ENCODE measurements at places on chromosomes 3 and 15.

DNA sequence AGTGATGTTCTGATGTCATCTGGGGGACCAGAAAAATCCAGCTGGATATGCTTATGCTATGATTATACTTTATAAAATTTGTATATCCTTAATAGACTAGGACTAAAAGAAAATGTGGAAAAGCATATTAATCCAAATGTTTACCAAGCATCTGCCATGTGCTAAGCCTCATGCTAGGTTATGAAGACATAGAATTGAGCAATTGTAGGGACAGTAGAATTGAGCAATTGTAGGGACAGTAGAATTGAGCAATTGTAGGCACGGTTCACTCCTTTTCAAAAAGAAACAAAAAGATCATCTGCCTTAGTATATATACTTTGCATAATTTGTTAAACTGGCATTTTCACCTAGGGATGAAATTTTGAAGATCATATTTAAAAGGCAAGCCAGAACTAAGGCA lies 18.3 kb downstream of the ABHD5 start:
- DNase-seq: no peak

DNA sequence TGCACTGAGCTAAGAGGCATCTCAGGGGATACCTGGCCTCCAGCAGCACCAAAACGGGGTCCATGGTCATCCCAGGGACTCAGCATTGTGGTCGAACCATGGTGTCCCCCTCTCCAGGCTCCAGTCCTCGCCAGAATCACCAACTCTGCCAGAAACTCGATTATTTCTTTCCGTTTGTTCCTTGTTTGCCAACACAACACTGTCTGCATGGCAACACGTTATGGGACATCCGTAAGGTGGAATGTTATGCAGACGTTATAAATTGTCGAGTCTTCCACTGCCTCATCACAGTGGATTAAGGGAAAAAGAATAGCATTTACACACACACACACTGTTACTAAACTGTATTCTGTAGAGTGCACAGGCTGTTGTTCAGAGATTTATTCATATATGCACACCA lies 52.5 kb upstream of the RPL32 start:
- no peak for DNase-seq

DNA sequence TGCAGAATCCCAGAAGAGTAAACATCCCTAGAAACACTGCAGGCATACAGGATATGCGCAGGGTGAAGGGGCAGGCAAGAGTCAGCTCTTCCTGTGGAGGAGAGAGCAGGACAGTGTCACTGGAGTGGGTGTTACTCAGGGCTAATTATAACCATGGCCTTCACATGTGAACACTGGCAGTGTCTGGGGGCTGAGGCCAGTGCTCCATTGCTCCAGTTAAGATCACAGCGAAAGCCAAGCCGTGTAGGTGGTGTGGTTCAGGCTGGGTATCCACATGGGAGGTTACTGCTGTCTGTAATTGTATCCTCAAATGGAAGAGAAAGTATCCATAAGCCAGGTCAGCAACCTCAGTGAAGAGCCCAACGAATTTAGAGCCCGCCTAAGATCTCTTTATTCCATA lies 84.6 kb downstream of the MESD start:
- DNase-seq: no peak

DNA sequence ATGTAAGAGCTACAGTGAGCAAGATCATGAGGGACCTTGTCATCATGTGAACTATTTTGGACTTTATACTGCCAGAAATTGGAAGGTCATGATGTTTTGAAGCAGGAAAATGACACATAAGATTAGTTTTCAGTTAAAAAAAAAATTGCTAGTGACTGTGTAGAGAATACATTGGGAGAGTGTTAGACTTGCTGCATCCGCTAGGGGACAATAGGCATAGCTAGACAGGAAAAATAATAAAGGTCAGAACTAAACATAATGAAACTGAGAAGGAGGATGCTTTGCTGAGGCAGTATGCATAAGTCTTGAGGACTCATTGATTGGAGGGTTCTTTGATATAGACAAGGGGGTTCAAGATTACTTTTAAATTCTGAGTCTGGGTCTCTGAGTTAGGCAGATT lies 275.8 kb upstream of the KCNH8 start:
- no peak for DNase-seq

GRCh38 chr3:49717959-49718857 lies 1.3 kb downstream of the AMIGO3 start:
- no peak for DNase-seq

GRCh38 chr3:134879990-134880389 lies 84.9 kb downstream of the EPHB1 start:
- no peak for DNase-seq

DNA sequence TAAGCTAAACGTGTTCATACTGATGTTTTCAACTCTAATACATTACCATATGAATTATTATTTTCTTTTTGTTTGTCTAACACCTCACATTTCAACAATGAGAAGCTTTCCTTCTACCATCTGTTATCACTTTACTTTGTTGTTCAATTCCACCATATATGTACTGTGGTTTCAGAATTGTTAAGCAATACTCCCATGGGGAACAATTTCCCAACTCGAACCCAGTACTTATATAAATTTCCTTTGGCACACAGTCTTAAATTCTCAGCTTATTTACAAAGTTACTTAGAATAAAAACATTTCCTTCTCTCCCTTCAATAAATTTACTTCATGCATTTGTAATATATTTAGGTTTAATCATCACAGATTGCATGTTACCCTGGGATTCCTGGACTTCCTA lies 1764.4 kb downstream of the OTOL1 start:
- no peak for DNase-seq
